Right cardiac atrium (tissue), 5 donors: ENCODE measurements at places on chromosomes 16 and 17.

DNA sequence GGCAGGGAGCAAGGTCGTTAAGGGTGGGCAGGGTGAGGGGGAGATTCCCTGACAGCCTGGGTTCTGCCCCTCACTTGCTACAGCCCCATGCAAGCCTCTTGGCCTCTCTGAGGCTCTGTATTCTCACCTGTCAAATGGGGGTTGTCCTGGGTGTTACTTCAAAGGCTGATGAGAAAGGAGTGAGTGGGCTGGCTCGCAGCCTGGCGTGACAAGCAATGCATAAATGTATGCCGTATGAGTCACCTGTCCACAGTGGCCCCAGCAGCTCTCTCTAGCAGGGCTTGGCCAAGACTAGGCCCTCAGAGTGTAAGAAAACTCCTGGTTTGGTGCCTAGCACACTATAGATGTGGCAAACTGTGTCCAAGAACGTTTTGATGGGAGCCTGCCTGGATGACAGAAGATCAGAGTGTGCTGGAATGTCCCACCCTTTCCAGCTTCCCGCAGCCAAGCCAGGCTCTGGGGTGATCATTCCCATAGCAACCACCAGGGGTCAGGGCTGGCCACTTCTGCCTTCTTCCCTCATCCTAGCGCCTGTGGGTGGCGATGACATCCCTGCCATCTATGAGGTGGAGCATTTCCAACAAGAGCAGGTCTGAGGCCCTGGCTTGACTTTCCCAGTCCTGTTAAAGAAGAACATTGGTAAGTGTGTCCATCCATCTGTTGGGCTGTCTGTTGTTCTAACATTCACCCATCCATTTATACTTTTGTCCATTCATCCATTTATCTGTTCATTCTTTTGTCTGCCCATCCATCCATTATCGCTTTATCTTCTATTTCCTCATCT is 37.2 kb upstream of the ADGRG1 start:
- DNase-seq, result peak; percentile 86

DNA sequence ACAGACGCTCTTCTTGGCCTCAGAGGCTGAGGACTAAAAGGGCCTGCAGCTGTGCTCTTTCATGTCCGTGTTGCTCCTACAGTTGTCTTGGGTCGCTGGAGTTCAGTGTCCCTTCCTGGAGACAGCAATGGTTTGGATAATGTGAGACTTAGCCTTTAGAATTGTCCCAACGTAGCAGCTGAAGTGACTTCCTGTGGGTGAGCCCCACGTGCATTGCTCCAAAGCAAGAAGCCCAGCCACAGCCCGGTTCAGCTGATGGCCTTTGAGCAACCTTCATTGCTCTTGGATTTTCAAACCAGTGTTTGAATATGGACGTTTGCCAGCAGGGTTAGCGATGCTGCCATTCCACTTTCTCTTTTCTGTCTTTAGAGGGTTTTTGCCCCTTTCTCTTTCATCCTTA is 19.7 kb downstream of the TMEM11 start:
- DNase-seq, result no peak

- DNase-seq, result no peak
These were observed 19.9 kb upstream of the OSGIN1 start for GRCh38 chr16:83932955-83933673.

GRCh38 chr17:48608494-48608834 is 2.4 kb downstream of the HOXB7 start:
- no peak for DNase-seq

DNA sequence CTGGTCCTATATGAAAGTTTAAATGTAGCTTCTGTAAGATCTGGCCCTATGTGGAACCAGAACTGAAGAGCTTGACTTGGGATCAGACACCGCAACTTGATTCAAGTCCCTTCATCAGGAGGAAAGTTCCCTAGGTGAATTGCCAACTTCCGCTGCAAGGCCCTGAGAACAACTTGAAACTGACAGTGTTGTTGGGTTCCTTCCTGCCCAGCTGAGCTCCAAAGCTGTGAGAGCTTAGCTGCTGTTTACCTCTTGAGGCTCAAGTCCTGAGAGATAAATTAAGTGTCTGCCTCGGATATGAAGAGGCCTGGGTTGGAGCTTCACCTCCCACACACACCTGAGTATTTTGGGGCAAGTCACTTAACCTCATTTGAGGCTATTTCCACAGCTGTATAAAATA is 44.7 kb downstream of the REXO5 start:
- DNase-seq, result no peak

DNA sequence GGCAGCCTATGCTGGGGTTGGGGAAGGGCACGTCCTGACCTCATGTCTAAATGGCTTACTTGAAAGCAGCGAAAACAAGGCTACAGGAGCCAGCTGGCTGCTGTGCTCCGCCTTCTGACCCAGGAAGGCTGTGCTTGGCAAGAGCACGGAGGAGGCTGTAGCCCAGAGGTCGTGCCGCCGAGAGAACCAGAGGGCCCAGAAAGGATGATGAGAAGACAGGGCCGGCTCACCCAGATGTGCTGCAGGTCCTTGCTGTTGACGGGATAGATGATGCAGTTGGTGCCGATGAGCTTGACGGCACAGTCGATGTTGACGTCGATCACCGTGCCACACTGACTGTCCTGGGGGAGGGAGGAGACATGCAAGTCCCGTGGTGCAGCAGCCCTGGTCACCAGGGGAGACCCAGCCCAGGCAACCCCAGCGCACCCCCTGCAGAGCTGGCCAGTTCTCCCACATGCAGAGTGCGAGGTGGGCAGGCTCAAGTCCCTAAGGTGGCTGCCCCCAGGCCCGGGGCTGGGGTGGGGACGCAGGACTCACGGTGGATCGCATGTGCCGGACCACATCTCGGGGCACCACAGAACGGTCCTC is 20.7 kb downstream of the SPHK1 start:
- peak; percentile 69 for DNase-seq

GRCh38 chr16:50071075-50071671 is 5.4 kb downstream of the HEATR3 start:
- no peak for DNase-seq

GRCh38 chr17:43753493-43754129 is 5.0 kb downstream of the SOST start:
- DNase-seq, result no peak

DNA sequence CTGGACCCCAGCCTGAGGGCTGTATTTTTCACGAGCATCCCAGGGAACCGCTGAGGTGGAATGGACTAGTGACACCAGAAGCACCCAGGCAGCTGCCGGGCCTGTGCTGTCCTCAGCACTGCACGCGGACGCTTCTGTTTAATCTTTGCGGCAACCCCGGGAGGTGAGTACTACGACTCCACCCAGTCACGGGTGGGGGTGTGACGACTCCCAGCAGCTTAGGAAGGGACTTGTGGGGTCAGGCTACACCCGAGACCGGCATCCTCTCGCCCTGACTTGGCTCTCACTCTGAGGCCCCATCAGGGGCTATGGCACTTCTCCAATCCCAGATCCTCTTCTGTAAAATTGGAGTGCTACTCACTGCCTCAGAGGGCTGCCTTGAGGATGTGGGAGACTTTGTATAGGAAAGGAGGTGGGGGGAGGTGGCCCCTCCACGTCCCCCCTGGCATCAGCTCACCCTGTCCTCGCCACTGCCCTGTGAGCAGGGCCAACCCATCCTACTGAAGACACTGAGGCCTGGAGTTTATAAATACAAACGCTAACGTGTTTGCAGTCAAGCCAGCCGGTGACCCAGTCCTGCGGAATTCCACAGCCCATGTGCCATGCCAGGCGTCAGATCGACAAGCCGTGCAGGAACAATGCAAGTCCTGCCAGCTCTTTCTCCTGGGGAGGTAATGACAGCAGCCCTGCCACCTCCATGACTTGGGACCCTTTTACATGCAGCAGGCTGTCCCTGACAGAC is 44.4 kb downstream of the PPL start:
- DNase-seq, result peak; percentile 69
